NCI-H146 (cell line): ENCODE measurements at places on chromosomes 4 and X.

DNA sequence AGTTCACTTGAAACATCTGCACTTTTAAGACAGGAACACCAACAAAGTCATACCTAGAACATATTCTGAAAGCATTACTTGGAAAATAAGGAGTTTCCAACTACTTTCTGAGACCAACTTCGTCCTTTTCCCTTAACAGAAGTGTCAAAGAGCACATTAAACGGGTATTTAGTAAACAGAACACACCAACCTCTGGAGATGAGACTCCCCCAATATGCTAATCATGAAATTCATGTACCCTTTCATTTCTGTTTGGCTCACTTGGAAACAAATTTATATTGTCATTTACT, 69.2 kb downstream of the NOCT start:
- no peak for DNase-seq

DNA sequence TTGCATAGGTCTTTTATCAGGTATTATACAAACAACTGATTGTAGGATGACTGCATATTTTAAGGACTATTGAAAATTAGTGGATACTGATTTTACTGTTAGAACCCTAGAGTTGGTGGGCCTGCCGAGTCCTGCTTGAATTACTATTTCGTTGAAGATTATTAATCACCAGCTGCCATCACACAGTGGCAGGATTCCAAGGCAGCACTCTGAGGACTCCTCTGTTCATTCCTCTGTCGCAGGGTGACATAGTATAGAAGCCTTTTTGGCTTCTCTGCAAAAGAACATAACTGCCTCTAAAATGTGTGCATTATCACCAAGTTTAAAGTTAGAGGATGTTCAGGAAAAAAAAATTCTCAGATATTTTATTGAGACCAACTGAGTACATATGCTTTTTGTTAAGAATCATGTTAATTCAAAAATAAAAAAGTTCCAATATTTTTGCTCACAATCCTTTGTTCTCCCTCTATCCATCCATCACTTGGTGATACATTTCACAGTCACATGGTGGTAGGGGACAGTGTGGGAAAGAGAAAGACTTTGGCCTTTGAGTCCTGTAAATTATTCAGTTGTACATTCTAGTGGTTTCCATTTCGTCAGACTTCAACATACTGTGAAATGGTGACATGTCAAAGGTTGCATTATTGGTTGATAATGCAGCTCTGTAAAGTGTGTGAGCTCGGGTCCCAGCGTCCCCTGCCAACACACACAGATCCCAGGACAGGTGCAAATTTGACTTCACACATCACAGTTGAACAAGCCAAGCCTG, 332.5 kb downstream of the GRID2 start:
- DNase-seq, result no peak

GRCh38 chr4:47538111-47538824, 53.2 kb downstream of the ATP10D start:
- no peak for DNase-seq

GRCh38 chrX:550514-550913, 80.1 kb upstream of the SHOX start:
- DNase-seq, result no peak

DNA sequence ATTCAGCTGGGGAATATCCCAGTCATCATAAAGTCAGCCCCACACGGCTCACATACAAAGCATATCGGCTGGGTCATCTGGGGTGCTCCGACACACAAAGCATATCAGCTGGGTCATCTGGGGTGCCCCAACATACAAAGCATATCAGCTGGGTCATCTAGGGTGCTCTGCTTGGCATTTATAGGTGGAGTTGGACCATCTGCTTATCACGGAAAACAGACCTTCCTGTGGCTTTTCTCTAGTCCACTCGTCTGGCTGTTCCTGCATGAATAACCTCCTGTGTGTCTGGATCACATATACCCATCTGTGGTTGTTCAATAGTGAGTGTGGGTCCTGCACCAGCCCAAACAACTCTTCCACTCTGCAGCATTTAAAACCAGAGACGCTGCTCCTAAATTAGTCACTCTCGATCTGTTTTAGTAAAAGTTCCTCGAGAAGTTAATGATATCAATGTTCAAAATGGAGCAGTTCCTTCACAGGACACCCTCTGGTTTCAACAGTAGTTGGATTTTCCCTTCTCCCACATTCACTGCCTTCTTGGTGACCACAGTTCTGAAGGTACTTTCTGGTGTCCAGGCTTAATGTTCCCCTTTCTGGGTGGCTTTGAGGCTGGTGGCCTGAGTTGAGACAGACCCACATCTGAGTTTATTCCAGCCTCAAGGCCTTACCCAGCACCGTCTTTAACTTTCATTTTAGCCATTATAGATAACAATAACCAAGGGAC, 70.0 kb upstream of the FRG1 start:
- no peak for DNase-seq

DNA sequence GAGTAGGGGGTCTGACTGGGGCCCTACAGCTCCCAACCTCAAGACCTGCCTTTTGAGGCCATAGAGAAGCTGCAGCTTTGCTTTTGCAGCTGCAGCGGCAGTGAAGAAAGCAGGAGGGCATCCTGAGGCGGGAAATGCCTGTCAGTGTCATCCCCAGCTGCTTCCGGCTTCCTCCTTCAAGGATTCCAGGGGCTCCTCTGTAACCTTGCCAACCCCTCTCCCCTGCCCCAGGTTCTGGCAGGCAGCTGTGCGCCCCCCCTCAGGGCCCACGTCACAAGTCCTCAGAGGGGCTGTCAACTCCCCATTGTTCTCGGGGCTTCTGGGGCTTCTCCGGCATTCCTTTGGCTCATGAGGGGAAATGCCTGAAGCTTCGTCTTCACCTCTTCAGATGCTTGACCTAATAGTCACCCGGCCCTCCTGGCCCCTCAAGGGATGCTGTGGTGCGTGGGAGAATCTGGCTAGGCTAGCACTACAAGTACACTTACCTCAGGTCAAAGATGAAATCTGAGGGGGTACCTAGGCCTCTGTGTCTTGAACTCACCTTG, 31.9 kb downstream of the APLN start:
- no peak for DNase-seq

DNA sequence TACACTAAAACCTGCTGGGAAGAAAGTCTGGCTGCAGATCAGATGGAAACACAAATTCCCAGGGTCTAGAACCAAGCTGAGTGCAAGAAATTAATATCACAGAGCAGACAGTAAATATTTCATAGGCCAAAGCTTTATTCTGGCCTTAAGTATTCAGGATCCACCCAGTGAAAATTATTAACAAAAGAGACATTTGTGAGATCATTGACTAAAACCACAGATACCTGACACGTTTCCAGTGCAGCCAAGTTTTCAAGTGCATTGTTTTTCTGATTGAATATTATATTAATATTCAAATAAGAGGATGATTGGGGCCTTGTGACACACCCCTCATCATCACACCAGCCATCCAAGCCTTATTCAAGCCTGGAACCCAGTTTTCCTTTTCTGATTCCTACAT, 10.3 kb downstream of the ELOVL6 start:
- DNase-seq, result no peak

GRCh38 chrX:11575332-11575731, 90.4 kb downstream of the ARHGAP6 start:
- DNase-seq, result no peak

GRCh38 chr4:71833232-71833900, 49.5 kb upstream of the GC start:
- DNase-seq, result no peak

DNA sequence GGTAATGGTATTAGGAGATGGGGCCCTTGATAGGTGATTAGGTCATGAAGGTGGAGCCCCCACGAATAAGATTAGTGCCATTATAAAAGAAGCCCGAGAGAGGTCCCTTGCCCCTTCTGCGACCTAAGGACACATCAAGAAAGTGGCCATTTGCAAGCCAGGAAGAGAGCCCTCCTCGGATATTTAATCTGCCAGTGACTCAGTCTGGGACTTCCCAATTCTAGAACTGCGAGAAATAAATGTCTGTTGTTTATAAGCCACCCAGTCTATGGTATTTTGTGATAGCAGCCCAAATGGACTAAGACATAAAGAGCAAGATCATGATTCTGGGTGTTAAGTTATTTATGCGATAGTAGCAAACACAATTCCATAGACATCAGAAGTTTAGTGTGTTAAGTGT, 192.2 kb downstream of the LDB2 start:
- DNase-seq, result no peak

DNA sequence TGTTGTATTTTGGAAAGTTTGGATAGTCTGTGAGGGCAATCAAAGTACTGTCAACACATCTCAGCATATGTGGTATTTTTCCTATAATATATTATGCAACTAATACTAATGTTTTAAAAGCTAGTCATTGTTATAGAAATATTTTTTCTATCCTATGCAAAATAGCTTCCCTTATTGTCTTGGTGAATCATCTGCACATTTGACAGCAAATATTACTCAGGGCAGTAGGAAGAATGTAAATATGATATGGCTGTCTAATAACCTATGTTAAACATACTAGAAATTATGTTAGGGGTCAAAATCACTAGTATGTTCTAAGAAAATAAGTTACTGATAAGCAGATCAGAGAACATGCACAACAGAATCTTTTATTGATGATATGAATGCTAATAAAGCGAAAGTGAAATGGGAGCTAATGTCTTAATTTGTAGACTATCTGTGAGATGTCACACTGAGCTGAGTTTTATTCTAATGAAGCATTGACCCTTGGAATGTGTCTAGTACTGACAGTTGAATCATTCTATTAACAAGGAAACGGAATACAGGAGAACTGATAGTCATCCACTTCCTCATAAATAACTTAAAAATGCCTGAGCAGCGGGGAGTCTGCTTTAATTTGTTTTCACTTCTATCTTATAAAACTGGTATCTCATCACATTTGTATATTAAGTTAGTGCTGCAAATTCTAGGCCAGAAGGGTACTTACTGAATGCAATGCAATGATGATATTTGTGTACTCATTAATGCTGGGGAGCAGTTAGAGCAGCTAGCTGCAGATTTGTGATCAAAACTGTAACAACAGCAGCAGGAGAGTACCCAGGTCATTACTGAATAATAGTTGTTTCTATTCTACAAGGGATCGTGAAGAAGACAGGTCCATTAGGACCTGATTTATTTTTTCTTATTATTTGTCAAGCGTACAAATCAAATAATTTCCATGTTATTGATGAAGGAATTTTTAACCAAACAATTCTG, 440.3 kb upstream of the AADAT start:
- no peak for DNase-seq

DNA sequence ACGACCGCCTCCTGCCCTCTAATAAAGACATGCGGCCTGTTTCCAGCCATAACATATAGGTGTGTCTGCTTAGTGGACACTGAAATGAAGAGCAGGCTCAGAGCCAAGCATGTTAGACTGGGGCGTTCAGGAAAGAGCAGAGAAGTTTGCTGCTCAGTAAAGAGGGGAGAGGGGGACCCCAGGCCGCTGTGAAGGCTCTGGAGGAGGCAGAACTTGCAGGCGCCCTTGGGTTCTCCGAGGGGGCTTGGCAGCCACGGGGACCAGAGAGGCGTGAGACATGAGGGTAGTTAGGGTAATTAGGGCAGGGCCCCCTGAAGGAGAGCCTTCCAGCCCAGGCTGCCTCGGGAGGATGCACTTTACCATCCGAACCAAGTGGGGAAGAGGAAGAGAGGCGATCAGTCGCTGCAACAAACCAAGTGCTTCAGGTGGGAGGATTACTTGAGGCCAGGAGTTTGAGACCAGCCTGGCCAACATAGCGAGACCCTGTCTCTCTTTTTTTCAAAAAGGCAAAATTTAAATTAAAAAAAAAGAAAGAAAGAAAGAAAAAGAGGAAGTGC, 46.6 kb upstream of the CDKN2AIP start:
- no peak for DNase-seq

DNA sequence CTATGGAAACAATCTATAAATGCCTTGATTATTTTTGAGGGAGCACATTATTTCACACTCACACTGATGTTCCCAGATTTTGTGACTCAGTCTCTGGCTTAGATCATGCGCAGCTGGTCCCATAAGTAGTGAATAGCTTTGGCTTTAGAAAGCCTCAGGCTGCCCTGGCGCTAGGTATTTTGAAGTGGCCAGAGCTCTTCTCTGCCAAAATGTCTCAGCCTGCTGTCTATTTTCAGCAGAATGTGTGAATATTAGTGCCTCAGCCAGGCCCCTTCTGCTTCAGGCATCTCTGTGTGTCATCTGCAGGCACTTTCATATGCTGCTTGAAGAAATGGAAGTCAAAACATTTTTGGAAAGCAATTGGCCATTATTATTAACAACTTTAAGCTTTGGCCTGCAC, 931.0 kb upstream of the INTU start:
- no peak for DNase-seq

GRCh38 chr4:8171984-8172924, 13.6 kb upstream of the ABLIM2 start:
- no peak for DNase-seq

GRCh38 chr4:142238589-142238988, 602.2 kb downstream of the IL15 start:
- DNase-seq, result no peak

DNA sequence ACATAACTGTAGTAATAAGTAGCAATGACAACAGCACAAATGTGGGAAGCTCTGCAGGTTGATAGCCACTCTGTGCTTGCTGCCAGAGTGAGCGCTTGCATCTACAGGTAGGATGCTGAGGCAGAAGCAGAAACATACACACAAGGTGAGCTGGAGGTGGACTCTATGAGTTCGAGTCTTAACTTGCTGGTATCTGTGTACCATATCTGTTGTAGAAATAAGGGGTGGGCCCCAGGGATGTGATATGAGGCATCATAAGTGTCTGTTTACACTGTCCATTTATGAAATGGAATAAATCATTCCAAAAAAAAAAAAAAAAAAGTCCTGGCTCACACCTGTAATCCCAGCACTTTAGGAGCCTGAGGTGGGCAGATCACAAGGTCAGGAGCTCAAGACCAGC, 32.8 kb upstream of the EIF4E start:
- no peak for DNase-seq

- no peak for DNase-seq
These were observed 205.9 kb downstream of the TLL1 start for GRCh38 chr4:166078955-166079354.

DNA sequence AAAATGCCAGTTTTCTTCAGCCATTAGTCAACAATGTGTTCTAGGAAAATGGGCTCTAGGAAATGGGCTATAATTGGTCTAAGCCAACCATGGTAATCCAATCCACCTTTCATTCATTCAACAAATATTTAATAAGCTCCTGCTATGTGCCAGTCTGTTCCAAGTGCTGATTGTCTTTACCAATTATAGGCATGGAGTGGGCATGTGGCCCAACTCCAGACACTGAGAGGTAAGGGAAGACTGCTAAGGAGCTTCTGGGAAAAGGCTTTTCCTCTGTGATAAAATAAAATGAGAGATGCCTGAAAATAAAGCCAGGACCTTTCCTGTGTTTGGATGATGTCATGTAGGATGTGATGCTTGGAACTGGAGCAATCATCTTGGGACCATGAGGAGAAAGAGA, 43.3 kb downstream of the HOPX start:
- DNase-seq, result no peak
